ENCODE measurements at places on chromosomes 6 and 20. TPM values are rescaled to one million over a fixed set of nuclear protein-coding genes. Genes with fewer than 3 reads are reported as not detected.
A peak's percentile ranks its signal among the peaks of the same experiment; 100 is the strongest.

Gene TSHZ2
- total RNA-seq = 3.9 TPM

Gene BPIFA2
- total RNA-seq = not detected

DNA sequence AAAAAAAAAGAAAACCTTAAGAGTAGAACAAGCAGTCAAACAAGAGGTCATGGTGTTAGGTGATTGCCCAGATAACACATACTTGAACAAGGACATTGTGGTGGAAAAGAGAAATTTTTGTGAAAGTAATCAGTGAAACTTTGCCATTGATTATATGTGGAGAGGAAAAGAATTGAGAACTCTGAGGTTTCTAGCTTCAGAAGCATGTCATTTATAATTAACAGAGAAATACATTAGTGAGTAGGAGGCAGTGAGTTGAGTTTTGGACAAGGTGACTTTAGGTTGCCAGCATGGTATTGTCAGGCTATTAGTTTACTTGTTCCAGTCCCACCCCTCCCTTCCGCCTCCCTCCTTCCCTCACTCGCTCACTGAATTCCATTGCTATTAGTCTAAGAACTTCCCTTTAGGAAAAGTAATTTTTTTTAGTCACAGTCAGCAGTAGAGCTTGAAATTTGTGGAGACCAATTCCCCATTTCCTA lies 17.2 kb downstream of the TAB2 start:
- DNase-seq = no peak

- no peak for DNase-seq
These were observed 86.7 kb downstream of the SCML4 start for GRCh38 chr6:107737397-107737793.

Gene TOX2
- not detected for total RNA-seq

- no peak for DNase-seq
These were observed 1.9 kb downstream of the TRIB3 start for GRCh38 chr20:382291-383115.

Gene PSMF1
- total RNA-seq = 56.0 TPM

DNA sequence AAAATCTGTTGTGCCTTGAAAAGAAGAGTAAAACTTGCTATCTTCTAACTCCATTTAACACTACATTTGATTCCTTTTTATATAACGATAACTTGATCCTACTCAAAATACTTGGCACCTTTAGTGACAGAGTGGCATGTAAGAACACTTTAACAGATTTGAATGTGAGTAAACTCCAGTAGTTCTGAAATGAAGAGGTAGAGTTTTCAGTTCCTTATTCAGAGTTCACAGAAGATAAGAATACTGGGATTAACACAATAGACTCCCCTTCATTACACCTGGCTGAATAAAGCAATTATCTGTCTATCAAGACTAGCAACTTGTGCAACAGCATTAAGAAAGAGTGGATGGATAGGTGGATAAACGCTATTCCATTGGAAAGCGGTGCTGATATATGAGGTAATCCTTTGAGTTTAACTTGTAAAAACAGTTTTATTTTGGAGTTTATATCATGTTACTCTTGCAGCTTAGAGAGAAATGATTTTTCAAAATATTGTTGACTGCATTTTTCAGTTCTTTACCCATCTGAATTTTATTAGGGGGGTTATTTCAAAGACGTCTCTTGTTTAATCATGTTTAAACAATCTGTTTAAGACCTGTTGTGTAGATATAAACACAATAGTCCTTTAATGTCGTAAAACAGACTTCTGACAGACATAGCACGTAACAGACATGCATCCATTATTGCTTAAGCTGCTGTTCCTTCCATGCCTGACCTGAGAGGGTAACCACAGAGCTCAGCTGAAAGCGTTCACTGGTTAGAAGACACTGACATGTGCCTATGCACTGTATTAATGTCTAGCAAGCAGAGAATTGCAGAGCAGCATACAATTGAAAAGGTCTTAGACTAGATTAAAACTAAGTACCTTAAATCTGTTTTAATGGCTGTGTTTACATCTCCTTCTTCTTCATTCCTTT lies 102.4 kb upstream of the SUPT3H start:
- peak; percentile 6 for DNase-seq

Gene ZSCAN23
- total RNA-seq = 20.4 TPM

- DNase-seq = no peak
These were observed 63.1 kb downstream of the COL12A1 start for GRCh38 chr6:75142721-75143120.

GRCh38 chr6:36847991-36848390 lies 8.7 kb upstream of the CPNE5 start:
- DNase-seq = no peak

DNA sequence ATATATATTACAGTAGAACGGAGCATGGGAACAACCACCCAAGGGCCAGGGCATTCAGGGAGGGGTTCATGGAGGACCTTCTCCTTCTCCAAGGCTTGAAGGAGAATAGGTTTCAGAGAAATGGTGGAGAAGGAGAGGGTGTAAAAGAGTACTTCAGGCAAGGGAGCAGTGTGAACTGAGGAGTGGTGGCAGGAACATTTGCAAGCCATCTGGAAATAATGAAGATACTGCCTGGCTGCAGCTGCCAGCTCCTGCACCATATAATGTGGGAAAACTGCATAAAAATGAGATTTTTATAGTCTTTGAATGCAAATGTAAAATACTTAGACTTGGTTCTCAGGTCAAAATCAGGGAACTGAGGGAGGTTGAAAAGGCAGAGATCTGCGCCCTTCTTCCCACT lies 9.6 kb upstream of the DEFB121 start:
- DNase-seq = no peak

DNA sequence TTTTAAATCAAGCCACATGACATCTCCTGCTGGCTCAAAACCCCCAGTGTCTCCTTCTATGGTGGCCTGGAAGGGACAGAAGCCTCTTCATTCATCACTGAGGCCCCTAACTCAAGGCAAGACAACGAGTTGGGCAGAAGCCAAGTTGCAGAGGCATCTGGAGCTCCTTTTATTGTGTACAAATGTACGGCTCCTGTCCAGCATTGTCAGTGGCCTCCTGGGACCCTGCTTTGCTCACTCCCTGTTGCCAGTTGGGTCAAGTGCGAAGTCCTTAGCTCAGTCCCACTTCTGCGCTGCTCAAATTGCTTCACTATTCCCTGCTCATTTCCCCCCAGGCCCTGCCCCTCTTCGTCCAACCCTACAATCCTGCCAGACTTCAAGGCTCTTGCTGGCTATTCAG lies 181.2 kb upstream of the PMEPA1 start:
- DNase-seq = no peak

Gene FLOT1
- 96.9 TPM for total RNA-seq

Gene BMP7
- 11.2 TPM for total RNA-seq

DNA sequence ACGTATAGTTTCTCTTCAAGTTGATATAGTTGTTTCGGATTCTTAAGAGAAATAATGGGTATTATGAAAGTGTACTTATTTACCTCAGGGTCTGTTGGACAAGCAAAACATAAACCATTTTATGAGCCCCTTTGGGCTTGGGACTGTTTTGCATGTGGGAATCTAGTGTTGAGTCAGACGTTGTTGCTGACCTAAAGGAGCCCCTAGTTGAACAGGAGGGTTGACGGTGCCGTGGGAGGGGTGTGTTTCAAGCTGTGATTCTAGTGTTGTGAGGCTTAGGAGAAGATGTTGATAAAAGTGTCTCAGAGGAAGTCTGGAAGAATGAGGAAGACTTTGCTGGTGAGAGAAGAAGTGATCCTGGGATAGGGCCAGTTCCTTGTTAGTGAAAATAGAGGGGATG lies 140.0 kb downstream of the ARID1B start:
- no peak for DNase-seq
